LoVo (cell line): ENCODE measurements at places on chromosomes 7 and 10.

- DNase-seq: no peak
Measured at GRCh38 chr7:90894122-90894521, 298.0 kb downstream of the CDK14 start.

DNA sequence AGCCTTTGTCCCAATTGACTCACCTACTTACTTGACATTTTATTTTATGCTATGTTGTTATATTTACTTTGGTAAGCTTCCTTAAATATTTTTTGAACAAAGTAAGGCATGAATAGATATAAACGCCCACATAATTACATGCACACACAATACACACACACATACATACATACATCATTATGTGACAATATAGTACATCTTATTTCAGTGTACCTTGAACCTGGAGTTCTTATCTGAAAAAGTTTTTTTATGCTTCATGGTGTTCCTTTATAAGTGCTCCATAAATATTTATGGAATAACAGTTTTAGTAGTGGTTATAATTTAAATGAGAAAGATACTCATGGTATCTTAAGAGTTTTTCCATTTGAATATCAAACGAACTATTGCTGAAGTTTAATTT is 102.8 kb upstream of the MTPN start:
- DNase-seq: no peak

GRCh38 chr7:51249187-51249945 is 67.2 kb downstream of the COBL start:
- DNase-seq: peak; percentile 38

DNA sequence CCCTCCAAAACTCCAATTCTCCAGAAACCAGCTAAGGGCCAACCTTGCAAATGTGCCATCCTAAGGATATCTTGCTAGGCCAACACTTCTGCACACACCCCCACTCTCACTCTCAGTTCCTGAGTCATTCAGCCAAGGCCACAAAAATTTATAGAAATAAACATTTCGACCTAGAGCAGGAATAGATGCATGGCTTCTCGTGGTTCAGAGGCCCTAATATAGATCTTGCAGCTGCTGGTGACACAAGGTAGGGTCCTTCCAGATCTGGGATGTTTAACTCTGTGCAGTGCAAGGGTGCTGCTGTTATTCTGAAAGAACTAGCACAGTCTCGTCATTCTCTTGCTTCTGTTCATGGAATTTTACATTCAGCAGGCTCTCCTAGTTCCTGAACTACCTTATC is 369.3 kb downstream of the CALN1 start:
- no peak for DNase-seq

DNA sequence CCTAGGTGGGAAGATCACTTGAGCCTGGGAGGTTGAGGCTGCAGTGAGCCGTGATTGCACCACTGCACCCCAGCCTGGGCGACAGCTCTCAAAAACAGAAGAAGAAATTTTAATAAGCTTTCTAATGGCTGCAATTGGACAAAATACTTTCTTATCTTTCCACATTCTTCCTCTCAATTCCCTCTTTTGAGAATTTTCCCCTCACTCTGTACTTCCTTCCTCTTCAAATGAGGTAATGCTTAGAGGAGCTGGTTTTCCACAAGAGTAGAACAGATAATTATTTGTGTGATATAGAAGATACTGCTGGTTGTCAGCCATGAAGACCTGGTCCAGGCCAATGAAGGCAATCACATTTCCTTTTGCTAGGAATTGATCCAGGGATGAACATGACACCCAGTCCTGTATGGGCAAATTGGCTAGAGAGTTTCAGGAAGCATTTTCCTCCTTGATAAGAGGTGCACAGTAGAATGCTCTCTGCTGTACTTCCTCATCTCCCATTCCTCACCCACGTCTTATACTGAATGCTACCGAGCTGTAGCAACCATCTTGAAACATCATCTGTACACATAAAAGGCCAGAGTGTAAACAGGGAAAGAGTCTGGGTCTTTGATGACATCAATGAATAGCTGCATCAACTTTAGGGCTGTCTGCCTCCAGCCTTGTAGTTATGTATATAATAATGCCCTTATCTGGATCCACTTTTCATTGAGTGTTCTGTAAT is 103.9 kb downstream of the CDK6 start:
- DNase-seq: no peak

- DNase-seq: no peak
Measured at GRCh38 chr7:92560602-92561001, 29.6 kb downstream of the FAM133B start.

- no peak for DNase-seq
Measured at GRCh38 chr7:130649004-130649790, 19.4 kb downstream of the COPG2 start.

DNA sequence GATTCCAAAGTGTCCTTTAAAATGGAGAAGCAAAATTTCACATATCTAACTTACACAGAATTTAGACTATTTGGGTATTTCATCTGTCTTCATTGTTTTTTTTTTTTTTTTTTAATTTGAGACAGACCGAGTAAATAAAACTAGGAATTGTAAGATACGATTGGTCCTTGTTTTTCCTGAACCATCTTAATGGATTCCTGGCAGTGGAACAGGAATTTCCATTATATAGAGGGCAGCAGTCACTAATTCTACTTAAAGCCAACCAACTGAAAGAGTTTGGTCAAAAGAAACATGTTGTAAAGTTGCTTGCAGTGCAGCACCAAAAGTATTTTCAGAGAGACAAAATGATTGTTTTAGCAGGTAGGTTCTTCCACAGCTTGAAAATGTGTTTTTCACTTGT is 72.5 kb upstream of the HGF start:
- no peak for DNase-seq

DNA sequence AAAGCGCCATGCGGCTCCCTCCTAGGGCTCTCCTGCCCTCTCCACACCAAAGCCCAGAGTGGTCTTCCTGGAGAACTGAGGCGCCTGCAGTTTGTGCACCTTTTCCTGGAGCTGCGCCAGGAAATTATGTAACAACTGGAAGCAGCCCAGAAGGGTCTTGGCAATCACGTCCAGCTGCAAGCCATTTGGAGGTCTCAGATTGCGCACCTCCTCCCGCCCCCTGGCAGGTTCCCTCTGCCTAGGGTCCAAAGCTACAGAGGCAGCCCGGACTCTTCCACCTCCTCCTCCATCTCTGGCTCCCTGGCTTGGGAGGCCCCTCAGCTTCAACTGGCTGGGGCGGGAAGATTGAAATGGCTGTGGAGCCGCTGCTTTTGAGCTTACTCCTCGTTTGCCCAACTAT is 34.0 kb upstream of the SFTPD start:
- no peak for DNase-seq

GRCh38 chr7:25369786-25370185 is 141.5 kb upstream of the NPVF start:
- no peak for DNase-seq

GRCh38 chr7:83575436-83575835 is 73.5 kb downstream of the SEMA3E start:
- no peak for DNase-seq

GRCh38 chr7:22676385-22676784 is 50.6 kb upstream of the IL6 start:
- DNase-seq: no peak

GRCh38 chr7:73778801-73779389 is 8.8 kb upstream of the CLDN3 start:
- no peak for DNase-seq

- DNase-seq: peak; percentile 16
Measured at GRCh38 chr7:112006071-112006470, 200.1 kb downstream of the DOCK4 start.

- DNase-seq: no peak
Measured at GRCh38 chr10:123715546-123715945, 49.4 kb downstream of the GPR26 start.

- DNase-seq: no peak
Measured at GRCh38 chr10:59319854-59320253, 42.5 kb downstream of the FAM13C start.

DNA sequence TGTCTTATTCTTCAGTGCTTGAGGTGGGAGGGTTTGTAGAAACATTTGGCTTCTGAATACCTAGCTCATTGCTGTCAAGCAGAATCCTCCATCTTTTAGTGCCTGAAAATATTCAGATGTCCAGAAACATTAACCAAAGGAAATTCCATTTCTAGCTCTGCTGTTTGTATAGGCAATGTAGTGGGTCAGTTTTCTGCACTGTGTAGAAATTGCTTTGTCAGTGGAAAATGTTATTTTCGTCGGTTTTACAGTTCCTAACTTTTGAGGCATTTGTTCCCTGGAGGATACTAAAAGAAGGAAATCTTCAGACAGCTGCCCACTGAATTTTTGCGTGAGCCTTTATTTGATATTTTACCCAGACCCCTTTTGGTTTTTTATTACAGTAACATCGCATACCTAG is 143.4 kb downstream of the TPST1 start:
- DNase-seq: no peak

GRCh38 chr7:82416402-82416801 is 27.2 kb downstream of the CACNA2D1 start:
- DNase-seq: no peak

DNA sequence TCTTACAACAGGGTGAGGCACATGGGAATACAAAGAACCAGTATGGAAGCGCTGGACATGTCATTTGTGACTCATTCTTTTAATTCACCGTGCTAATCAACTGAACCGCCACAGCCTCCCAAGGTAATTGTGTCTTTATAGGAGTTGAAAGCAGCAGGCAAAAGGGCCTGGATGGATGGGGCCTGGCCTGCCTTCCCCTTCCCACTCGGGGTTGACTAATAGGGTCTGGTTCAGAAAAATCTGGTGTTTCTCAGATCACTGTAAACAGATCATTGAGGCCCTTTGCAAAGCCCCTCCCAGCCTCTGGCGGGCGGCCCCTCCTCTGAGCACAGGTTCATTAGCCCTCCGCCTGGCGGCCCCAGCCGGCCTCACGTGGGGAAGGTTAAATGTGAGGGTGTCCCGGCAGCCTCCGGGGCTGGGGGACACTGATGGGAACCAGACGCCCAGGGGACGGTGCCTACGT is 100.8 kb downstream of the EBF3 start:
- DNase-seq: no peak

GRCh38 chr7:47357863-47358262 is 224.0 kb downstream of the TNS3 start:
- no peak for DNase-seq

GRCh38 chr7:51344406-51345138 is 28.0 kb upstream of the COBL start:
- DNase-seq: no peak

- DNase-seq: peak; percentile 27
Measured at GRCh38 chr7:85464042-85464651, 277.3 kb upstream of the SEMA3D start.

DNA sequence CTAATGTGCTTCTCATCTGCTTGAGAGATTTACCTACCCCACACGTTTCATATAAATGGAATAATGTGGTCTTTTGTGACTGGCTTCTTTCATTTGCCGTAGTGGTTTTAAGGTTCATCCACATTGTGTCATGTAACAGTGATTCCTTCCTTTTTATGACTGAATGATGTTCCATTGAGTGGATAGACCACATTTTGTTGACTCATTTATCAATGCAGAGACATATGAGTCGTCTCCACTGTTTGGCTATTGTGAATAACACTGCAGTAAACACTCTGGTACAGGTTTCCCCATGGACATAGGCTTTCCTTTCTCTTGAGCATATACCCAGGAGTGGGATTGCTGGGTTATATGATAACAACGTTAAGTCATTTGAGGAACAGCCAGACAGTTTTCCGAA is 2.0 kb upstream of the AOC1 start:
- no peak for DNase-seq

DNA sequence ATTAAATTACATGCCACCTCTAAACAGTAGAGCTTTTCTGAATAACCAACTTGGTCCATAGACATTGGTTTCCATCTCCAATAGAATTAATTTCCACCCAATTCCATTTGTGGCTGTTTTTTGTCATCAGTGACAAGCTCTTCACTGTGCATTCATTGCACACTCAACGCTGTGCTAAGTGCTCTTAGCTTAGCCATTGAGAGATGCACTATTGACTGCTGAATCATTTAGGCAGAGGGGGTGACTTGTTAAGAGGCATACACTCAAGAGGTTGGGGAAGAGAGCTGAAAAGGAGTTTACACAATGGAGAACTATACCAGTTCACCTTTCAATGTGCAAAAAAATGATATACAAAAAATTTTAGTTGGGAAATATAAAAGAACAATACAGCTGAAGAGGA is 31.9 kb upstream of the CBLL1 start:
- no peak for DNase-seq

DNA sequence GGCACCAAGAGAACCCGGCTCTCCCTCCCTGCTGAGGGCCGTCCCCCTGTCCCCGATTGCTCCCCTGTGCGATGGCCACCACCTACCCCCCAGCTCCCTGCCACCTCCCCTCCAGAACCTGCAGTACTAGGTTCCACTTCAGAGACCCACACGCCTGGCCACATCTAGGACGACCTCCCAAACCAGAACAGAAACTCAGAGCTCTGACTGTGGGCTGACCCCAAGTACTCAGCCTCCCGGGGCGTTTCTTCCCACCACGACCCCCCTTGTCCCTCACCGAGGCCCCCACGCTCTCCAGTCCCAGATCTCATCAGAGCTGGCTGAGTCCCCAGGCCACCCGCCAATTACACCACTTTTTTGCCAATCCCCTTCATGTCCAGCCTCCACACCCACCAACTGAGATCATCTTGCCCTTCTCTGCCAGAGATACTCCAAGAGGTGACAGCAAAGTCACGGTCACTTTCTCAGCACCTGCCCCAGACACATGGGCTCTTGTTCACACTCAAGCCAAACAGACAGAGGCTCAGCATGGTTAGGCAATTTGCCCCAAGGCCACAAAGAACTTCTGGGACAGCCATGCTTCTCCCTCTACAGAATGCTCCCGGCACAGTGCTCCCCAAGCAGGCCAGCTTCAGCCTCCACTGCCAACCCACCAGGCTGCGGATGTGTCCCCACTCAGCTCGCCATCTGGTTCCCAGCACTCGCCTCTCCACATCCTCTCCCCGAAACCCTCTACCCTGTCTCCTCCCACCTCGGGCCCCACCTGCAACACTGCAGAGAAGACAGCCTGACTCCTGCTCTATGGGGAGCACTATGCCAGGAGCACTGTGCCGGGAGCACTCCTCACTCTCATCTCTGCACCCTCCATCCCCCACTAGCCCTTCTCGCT is 4.7 kb downstream of the TMEM120A start:
- no peak for DNase-seq
